Effector CD8-positive, alpha-beta T cell (primary cell): ENCODE measurements at places on chromosomes 16 and 17.

DNA sequence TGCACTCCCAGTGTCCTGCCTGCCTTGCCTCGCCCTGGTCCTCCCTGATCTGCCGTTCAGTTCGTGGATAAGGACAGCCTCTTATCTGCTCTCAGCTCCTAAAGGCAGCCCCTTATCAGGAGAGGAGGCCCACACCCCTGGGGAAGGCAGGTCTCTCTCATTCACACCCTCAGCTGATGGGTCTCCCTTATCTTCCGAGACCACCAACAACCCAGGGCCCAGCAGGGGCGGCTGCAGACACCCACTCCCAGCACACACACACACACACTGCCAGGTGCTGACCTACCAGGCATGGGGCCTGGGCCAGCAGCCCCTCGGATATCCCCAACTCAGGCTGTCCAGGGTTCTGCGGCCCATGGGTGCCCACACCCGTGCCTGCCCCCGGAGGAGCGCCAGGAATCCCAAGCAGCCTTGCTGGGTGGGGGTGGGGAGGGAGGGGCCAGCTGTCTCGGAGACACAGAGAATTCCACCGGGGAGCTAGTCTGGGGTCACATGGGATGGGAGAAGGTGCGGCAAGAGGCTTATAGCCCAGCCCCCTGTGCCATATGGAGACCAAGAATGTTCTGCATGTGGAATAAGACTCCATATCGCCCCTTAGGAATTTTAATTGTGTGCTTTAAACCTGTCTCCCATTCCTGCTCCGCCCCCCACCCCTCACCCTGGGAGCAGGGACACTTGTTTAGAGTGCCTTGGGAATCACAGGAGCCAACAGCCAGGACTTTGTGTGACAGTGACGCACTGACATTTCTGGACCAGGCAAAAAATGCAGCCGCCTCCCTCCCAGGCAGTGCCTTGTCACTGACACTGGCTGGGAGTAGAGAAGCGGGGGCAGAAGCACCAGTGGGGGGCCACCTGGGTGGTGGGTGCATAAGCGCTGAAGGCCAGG is 41.9 kb upstream of the EMP2 start:
- DNase-seq: no peak

DNA sequence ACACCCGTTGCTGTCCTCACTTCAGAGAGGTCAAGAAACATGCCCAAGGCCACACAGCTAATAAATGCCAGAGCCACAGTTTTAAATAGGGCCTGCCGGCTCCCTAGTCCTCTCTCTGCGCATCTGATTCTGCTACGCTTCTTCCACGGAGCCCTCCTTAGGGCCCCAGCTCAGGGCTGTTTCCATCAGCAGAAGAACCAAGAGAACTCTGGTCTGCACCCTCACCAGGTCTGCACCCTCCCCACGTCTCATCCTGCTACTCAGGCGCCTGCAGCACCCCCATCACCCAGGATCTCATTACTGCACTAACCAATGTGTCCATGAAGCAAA is 79.5 kb upstream of the NKD1 start:
- DNase-seq: no peak

DNA sequence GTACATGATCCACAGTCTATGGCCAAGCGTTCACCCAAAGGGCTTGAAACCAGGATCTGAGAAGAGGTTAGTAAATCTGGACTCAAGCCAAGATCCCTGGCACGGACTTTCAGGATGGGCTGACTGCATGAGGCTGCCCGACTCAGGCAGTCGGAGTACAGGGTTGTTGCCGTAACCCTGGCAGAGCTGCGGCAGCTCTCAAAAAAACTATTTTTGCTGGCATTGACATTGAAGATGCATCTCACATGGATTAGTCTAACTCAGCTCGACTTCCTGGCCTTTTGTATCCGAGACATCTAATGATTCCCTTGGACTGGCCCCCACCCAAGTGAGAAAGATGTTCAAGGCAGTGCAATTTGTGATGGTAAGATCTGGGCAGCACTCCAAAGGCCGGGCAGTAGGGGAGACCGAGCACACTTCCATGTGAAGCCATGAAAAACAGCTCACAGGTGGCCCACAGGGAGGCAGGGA is 6.2 kb downstream of the SLC47A1 start:
- no peak for DNase-seq

DNA sequence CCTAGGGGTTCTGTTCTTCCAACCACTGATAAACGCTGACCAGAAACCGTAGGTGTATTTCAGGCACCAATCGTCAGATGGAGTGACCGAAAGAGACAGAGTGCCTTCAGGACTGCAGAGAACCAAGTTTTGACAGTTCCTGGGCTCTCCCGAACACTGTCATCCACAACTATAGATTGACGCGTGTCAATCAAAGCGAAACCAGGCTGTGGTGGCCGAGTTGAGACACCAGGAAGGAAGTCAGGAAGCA is 11.9 kb upstream of the AURKB start:
- no peak for DNase-seq

DNA sequence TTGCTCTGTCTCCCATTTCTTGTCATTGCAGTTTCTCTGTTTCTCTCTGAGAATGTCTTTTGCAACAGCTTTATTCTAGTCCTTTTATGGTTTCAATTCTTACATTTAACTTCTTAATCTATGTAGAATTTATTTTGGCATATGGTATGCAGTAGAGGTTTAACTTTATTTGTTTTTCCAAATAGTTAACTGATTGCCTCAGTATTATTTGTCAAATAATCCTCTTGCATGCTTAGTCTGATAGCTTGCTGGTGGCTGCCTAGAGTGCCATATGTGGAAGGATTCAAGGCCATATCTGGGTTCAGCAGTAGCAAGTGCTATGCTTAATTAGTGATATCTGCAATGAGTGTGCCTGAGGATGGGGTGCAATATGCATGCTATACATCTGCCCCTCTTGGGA is 6.9 kb downstream of the SNTB2 start:
- no peak for DNase-seq

DNA sequence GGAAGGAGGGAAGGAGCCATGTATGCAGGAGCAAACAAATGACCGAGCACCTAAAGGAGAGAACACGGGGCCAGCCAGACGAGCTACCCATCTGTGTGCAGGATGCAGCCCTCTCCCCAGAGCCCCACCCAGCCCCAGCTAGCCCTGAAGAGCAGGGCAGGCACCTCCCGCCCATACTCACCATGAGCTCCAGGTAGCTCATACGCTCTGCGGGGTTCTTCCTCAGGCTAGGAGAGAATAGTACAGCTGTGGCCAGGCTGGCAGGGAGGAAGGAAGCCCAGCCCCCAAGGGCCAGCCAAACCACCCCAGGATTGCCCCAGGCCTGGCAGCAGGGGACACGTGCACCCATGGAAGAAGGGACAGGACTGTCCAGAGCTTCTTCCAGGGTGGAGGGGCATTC is 81.9 kb downstream of the KCNJ18 start:
- no peak for DNase-seq

- no peak for DNase-seq
These were observed 247.1 kb downstream of the UTP18 start for GRCh38 chr17:51507444-51507843.

- no peak for DNase-seq
These were observed 17.6 kb upstream of the CDH13 start for GRCh38 chr16:82609140-82609539.

DNA sequence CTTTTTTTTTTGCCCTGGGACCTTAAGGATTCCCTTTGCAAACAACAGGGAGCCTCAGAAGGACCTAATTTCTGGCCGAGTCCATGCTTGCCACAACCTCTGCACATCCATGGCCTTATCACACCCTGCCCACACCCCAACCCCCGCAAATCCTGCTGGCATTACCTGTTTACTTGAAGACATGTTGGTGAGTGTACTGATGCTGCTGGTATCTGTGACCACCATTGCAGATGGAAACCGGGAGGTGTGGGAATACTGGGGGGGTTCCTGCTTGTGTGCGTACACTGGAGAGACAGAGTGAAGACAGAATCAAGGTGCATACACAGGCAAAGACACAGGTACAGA is 46.0 kb downstream of the HNF1B start:
- DNase-seq: no peak
